MG63 (cell line): ENCODE measurements at places on chromosomes 12 and 14. TPM values are rescaled to one million over a fixed set of nuclear protein-coding genes. Genes with fewer than 3 reads are reported as not detected.

The WNT5B gene
- 208 and 341 TPM in 2 replicates for total RNA-seq

The HOXC13 gene
- 1.7 and 5.1 TPM in 2 replicates for total RNA-seq

The CD163L1 gene
- total RNA-seq, result 0.37 and 2.0 TPM in 2 replicates

DNA sequence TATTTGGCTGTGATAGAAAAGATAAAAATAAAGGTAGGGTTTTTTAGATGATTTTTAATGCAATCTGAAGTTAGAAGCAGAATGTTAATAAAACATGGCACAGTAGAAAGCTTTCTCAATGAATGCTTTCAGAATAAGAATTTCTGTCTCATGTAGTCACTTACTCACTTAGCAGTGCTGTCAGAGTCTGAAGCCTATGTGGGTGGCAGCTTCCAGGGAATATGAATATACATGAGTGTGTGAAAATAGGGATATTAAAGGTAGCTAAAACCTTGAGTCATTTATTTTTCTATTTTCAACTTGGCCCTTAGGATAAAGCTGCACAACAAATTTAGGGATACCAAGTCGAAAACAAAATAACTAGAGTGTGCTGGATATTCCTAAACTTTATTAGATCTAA lies 427.9 kb downstream of the AEBP2 start:
- DNase-seq, result no peak

DNA sequence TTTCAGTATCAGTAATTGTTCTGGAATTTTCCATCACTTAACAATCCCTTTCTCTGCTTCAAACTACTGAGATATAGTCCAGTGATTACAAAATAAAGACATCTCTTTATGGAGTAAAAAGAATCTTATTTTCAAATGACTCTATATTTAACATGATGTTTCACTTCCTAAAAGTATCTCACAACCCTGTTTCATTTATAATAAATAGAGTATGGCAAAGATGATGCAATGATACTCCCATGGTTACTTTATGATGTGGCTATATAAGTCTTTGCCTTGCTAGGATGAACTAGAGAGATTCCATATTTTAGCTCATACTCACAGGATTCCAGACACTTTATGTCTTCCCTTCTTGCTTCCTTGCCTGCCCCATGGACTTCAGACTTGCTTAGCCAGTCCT lies 953.5 kb upstream of the MDGA2 start:
- no peak for DNase-seq

GRCh38 chr12:67698672-67699581 lies 50.4 kb downstream of the DYRK2 start:
- DNase-seq, result peak; percentile 68

GRCh38 chr12:70724444-70724843 lies 87.2 kb upstream of the PTPRB start:
- DNase-seq, result no peak
